Thyroid gland (tissue), 4 donors: ENCODE measurements at places on chromosomes 7 and 10. TPM values are rescaled to one million over a fixed set of nuclear protein-coding genes. Genes with fewer than 3 reads are reported as not detected.

- no peak for DNase-seq
Observed at GRCh38 chr10:63901881-63902280, 380.7 kb downstream of the REEP3 start.

DNA sequence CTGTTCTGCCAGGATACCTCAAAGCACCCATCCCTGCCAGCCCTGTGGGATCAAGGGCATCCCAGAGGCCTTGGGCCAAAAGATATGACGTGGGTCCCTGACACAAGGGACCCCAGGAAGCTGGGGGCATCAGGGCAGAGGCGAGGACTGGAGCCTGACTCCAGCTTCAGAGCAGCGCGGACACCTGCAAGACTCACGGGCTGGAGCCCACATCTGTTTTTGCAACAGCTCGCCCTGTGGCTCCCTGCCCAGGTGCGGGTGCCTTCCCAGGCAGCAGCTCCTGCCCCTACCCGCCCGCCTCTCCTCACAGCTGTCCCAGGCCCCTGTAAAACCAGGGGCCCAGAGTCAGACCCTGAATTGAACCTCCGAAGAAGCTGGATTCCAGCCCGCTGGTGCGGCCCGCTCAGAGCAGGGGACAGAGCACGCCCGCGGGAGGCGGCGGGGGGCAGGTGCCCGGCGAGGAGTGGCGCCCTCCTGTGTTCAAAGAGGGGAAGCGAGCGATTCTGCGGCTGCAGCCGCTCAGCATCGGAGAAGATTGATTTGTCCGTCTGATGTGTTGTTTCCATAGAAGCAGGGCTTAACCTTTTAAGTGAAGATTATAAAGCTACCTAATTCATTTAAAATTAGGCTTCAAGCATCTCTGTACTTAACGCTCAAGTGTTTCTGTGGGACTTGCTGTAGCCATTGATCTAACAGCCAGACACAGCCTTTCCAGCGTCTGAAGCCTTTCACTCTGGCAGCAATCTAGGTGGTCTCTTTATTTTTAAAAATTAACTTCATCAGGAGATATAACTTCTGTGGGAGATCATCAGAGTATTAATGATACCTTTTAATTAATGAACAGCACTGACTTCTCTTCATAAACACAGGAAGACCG, 88.4 kb downstream of the BEND7 start:
- peak; percentile 78 for DNase-seq

COL17A1 gene
- total RNA-seq: 10.2 TPM

DNA sequence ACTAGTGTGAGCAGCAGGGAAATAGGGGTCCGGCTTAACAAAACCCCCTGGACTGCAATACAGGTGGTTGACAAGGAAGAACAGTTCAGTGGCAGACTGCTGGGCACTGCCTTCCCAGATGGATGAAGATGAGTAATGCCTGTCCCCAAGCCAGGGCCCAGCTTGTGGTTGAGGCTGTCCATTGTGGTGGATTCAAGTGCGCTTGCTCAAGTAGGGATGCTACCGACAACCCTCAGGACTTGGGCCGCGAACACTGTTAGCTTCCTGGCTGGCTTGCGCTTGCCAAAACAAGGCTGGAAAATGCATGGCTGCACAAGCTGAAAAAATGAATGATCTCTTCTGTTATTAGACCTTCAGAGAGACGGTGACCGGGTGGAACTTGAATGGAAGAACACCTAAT, 116.1 kb upstream of the ACBD5 start:
- no peak for DNase-seq

DNA sequence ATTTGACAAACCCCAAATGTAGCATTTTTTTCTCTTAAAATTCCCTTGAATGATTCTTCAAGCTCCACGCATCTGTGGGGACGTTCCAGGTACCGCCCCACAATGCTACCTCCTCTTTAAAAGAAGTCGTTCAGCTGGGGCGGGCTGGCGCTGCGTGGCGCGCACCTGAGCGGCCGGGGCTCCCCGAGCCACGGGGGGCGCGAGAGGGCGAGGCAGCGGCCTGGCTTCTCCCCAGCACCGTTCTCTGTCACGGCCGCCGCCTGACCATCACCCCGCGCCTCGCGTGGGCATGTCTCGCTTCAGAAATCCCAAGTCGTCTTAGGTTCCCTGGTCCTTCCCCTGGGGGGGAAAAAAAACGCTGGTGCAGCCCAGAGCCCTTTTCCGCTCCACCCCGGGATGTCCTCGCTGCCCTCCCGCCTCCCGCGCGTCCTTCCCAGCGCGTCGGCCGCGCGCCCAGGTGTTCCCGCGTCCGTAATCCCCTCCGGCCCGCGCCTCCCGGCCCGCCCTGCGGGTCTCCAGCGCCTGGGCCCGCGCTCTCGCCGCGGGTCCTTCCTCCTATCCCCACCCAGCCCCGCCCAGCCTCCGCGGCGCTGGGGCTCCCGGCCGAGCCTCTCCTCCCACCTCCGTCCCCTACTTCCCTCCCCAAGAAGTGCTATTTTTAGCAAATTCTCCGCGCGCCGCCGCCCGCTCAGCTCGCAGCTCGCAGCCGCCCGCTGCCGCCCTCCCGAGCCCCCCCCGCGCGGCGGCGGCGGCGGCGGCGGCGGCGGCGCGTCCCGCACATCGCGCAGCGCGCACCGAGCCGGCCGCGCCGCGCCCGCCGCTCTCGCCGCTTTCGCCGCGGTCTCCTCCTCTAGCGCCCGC, 58.7 kb upstream of the PRPS1L1 start:
- peak; percentile 41 for DNase-seq

GRCh38 chr10:72080042-72080975, 8.0 kb downstream of the SPOCK2 start:
- no peak for DNase-seq

DNA sequence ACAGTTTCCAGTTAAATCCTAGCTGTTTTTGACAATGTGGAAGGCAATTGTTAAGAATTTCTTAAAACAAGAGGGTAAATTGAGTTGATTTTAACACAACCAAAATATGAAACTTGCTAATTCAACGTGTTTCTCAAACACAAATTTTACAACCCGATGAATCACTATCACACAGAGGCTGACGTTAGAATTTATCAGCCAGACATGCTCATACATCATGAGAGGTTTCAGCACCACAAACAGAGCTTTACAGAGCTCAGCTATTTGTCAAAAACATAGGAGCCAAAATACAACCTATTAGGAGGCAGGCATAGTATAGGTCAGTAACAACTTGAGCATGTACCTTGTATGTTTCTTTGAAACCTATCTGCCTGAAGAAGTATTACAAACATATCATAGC, 36.1 kb downstream of the LRRN3 start:
- no peak for DNase-seq

PNLIPRP1 gene
- not detected for total RNA-seq

NEUROD6 gene
- total RNA-seq: not detected

- no peak for DNase-seq
Observed at GRCh38 chr10:2329082-2329481, 591.8 kb upstream of the ADARB2 start.

- no peak for DNase-seq
Observed at GRCh38 chr10:79055100-79055782, 13.5 kb upstream of the ZMIZ1 start.
